T-helper 17 cell (primary cell): ENCODE measurements at places on chromosomes 7 and 10.

- DNase-seq: no peak
Observed at GRCh38 chr10:114753126-114753525, 68.5 kb upstream of the FHIP2A start.

GRCh38 chr7:155222573-155222972 is 75.1 kb upstream of the INSIG1 start:
- DNase-seq: no peak

DNA sequence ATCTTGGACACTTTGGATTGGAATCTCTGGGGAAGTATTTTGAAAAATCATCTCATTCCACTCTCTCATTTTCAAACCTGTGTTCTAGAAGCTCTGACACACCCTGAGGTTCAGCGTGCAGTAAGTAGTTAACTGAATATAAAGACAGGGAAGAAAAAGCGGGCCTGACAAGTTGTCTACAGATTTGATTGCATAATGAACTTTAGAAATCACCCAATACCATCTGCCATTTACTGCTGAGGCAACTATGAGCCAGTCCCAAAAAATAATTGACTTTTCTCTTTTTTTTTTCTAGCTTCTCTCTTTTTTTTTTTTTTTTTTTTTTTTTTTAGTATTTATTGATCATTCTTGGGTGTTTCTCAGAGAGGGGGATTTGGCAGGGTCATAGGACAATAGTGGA is 29.5 kb downstream of the CDC123 start:
- no peak for DNase-seq

- no peak for DNase-seq
Observed at GRCh38 chr10:78335691-78336401, 302.2 kb downstream of the RPS24 start.

DNA sequence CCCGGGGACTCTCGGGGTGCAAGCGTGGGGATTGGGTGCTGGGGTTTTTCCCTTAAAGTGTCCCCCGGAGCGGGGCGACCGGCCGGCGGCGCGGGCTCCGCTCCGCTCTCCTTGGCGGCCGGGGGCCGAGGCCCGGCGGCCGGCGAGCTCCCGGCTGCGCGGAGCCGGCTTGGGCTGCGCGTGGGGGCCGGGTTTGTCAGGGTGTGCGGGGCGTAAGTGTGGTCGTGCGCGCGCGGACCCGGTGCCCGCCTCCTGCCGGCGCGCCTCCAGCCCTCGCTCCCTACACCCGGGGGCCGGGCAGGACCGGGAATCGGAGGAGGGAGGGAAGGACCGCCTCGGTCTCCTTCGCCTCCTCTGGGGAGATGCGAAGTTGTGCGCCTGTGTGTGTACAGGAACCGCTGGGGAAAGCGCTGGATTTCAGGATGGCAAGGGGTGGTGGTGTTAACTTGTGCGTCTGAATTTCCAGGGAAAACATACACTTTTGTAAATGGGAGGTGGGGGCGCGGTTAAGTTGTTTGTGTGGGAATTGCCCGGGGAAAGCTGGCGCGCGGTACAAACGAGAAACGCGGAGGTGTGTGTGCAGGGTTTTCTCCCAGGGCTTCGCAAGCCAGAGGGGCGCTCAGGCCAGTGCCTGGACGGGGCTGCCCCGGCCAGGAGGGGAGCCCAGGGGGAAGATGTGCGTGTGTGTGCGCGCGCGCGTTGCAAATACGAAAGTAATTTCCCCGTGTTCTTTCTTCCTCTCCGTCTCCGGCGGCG is 737 bp downstream of the ZMIZ1 start:
- peak; percentile 18 for DNase-seq

DNA sequence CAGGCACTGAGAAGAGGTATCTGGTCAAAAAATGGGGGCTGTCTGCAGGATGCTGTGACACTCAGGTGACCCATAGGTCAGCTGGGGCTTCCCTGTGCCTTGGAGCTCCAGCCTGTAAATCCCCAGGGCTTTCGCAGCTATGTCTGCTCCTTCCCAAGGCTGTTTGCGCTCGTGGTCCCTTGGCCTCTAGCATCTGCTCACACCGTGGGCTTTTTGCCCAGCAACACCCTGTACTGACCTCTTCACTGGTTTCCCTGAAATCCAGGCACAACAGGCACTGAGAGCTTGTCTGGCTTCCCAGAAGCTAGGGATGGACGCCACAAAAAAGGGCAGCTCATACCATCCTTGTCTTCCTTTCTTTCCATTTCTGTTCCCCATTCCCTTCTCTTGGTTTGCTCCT is 280.3 kb upstream of the HABP2 start:
- DNase-seq: no peak

GRCh38 chr10:117248750-117249465 is 8.0 kb downstream of the SLC18A2 start:
- no peak for DNase-seq

DNA sequence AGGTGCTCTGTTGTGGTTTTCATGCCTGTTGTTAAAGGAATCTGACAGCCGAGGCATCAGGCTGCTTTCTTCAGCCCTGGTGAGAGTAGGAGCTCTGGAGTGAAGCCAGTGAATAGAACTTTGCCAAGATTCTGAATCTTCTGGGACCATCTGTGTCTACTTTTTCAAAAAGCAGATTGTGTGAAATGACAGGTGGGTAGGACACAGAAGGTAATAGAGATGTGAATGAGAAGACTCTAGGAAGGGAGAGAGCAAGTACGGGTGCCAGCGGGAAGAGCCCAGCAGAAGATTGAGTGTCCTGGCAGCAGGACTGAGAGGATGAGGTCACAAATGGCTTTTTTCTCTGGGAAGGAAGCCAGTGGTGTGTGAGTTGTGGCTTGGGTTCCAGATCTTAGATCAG is 429.2 kb downstream of the SDK1 start:
- DNase-seq: no peak

DNA sequence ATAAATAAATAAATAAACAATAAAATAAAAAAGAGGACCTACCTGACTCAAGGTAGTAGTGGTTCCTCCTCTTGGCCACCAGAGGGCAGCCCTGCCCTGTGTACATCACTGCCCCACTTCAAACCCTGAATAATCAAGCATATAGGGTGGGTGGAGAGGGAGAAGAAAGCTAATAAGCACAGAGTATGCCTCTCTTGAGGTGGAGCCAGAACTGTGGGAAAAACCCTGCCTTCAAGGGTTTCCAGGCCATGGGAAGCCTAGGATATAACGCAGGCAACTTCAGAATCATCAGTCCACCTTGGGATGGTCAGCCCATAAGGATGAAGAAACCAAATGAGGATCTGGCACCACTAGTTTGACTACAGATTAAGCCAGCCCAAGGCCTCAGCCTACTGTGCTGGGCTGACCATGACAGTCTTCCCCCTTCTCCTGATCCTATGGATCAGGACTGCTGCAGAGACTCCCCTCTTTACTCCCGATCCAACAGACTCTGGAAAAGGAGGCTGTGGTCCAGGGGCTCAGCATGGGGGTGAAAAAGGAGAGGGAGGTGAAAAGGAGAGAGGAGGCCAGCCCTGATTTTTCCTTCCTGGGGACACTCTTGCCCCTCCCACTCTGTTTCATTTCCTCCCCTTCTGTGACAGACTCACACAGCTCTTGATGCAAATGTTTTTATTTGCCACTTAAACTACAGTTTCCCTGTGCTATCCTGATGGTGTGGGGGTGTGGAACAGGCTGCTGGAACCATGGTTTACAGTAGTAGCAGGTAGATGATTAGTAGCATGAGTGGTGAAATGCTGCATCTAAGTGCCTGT is 10.1 kb downstream of the AVPI1 start:
- peak; percentile 24 for DNase-seq

GRCh38 chr7:44259547-44260457 is 59.0 kb downstream of the YKT6 start:
- no peak for DNase-seq

- no peak for DNase-seq
Observed at GRCh38 chr10:62618054-62618453, 186.5 kb upstream of the ADO start.

GRCh38 chr7:116799916-116800315 is 62.5 kb upstream of the CAPZA2 start:
- DNase-seq: no peak

DNA sequence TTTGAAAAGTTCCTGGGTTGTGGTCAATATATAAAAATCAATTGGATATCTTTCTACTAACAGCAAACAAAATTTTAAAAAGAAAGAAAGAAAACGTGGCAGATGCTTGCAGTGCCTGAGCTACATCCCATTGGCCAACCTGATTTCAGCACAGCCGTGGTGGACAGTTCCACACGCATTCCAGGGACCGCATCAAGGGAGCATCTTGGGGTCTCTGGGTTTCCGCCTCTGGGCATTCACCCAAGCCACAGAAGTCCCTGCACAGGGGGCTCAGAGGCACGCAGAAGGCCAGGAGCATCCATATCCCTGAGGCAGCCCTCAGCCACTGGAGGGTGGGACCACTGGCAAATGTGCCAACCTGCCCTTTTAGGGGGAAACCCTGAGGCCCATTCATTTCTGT is 254.5 kb upstream of the RNF32 start:
- DNase-seq: no peak

DNA sequence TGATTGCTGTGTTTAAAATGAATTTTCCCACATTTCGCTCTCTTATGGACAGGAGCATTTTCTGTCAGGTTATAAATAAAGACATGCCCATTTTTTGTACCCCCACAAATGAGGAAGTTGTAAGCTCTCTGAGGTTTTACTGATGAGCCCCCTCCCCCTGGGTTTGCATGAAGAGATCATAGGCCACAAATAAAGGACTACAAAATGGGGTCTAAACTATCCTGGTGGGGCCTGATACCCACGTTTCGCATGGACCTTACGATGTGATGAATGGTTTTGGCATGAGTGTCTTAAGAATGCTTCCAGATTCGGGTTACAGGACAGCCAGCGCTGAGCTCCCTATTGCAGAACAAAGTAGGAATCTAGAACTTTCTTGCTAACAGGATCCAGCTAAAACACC is 5.8 kb downstream of the IKZF1 start:
- no peak for DNase-seq

- DNase-seq: no peak
Observed at GRCh38 chr7:37768611-37769010, 79.8 kb upstream of the NME8 start.

DNA sequence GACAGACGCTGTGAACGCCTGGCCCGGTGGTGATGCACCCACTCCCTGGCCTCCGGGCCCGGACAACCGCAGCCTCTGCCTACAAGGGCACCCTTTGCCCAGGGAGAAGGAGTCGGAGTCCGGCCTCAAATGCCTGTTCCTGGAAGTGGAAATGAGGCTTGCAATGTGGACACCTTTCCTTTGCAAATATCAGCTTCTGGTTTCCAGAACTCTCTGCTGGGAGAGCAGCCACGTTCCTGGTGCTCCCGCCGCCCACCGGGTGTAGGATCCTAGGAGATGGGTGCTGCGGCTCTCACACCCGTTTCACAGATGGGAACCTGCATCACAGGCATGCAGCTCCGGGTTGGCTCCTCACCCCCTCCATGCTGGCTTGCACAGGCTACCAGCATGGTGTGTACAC is 2.9 kb downstream of the FOXL3 start:
- DNase-seq: no peak

GRCh38 chr10:131944976-131945695 is 36.6 kb downstream of the BNIP3 start:
- DNase-seq: no peak

DNA sequence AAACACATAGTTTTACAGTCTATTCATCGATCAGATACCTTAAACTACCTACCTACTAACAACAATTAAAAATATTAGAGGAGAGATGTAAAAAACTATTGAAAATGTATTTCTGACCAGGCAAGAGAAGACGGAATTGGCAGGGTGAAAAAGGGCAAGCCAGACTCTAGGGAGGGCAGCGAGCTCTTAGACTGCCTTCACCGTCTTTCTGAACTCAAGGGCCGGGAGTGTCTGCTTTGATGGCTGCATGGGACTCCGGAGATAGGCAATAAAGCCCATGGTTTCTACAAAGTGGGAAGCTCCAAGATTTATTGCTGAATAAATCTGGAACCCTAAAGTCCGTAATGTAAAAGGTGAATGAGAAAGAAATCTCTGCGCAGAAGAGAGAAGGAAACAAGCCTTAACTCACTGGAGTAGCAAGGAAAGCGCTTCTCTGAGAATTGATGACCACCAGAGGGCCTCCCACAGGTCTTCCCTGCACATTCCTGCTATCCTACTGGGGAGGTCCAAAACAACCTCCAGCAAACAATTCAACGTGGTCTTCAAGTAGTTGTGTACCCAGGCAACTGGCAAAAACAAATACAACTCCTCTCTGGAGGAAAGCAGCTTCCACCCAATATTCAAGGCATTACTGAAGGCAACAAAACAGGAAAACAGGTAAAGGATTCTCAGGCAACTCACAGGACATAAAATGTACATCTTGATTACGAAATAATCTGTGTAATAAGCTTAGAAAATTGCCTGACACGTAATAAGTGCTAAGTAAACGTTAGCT is 181.3 kb downstream of the SDK1 start:
- DNase-seq: no peak

GRCh38 chr7:95577137-95577536 is 19.2 kb downstream of the PDK4 start:
- DNase-seq: no peak

DNA sequence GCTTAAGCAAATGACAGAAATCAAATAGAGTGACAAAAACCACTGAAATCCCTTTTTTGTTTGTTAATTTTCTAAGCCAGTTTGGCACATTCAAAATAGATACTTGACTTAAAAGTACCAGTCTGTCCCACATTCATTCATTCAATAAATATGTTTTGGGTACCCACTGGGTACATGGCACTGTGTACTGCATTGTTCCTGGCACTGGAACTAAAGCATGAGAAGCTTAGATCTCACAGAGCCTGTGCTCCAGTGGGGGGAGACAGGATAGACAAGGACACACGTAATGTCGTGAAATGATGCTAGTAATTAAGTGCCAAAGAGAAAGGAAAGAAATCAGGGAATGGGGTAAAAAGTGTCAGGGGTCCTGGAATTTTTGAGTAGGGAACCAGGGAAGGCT is 13.0 kb downstream of the MTURN start:
- no peak for DNase-seq

DNA sequence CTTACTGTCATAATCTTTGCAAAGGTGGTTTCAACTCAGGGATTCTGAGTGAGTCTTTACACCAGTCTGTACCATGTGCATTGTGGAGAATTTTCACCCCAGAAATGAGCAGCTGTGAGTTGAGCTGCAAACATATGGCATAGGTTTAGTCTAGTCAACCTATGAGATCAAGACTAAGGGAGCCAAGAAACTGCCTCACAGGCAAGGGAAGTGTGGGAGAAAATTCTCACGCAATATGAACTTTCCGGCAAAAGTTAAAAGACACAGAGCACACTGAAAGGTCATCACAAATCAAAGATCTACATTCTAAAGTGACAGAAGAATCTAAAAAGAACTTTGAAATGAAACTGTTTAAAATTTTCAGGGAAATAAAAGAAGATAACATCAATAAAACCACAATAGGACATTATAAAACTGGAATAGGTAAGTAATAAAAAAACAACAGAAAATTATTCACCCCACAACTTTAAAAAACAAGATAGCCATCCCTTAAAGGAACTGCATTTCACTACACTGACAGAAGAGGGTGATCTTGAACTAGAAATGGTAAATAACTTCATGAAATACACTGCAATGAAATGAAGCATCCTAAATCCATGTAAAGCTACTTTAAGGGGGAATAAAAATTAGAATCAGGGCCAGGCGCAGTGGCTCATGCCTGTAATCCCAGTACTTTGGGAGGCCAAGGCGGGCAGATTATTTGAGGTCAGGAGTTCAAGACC is 63.5 kb downstream of the LGI1 start:
- no peak for DNase-seq

GRCh38 chr10:43971981-43972380 is 323.3 kb upstream of the ZNF32 start:
- no peak for DNase-seq

- no peak for DNase-seq
Observed at GRCh38 chr10:6847561-6847960, 267.5 kb upstream of the PRKCQ start.

GRCh38 chr7:133070562-133070961 is 11.3 kb downstream of the CHCHD3 start:
- DNase-seq: no peak
